ENCODE measurements at places on chromosomes 11 and 22.
A peak's percentile ranks its signal among the peaks of the same experiment; 100 is the strongest.

GRCh38 chr22:36027579-36027934 is 1.1 kb downstream of the RBFOX2 start:
- DNase-seq = no peak

DNA sequence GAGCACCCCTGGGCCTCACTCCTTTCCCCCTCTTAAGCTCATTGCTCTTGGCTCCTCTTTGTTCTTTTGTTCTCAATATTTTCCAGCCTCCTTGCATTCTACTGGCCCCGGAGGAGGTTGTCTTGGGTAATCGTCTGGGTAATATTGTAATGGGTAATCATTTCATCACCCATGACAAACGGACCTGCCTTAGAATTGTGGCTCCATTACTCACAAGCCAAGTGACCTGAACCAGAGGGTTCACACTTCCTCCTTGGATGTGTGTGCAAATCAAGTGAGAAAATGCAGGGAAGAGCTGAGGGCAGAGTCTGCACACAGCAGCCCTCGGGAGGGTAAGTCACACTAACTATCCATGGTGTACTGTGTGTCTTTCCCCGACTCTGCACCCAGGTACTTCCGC is 305.0 kb downstream of the BUD13 start:
- DNase-seq = no peak

DNA sequence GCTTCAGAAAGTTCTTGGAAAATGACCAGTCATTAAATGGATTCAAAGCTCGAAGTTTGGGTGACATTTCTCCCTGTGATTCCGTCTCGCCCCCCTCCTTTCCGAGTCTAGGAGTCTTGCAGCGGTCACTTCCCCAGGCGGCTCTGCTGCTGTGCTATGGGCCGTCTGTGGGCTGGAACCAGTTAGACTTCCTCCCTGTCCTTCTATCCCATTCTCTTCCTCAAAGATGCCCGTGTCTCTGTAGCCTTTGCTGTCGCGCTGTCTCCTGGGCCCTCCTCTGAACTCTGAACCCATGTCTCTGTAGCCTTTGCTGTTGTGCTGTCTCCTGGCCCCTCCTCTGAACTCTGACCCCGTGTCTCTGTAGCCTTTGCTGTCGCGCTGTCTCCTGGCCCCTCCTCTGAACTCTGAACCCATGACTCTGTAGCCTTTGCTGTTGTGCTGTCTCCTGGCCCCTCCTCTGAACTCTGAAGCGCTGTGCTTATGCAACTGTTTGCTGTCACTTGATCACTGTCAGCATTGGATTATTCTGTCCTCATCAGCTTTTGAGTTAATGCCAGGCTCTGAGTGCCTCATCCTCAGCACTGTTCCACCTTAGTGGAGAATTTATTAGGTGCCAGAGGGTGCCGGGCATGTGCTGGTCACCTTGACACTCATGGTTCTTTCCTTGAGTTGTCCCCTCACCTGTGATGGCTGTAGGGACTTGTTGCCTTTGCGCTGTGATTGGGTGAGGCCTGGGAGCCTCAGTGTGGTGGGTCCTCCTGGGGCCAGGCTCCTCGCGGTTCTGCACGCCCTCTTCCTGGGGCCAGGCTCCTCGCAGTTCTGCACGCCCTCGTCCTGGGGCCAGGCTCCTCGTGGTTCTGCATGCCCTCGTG is 173.3 kb downstream of the TBC1D22A start:
- DNase-seq = no peak

- DNase-seq = peak; percentile 80
These were observed 21.9 kb upstream of the SCN2B start for GRCh38 chr11:118198370-118198769.

GRCh38 chr11:106879832-106880546 is 138.3 kb downstream of the GUCY1A2 start:
- no peak for DNase-seq

GRCh38 chr11:12274558-12275197 is 102.7 kb upstream of the PARVA start:
- DNase-seq = no peak

- no peak for DNase-seq
These were observed 126.0 kb downstream of the SYN3 start for GRCh38 chr22:32932176-32932575.

DNA sequence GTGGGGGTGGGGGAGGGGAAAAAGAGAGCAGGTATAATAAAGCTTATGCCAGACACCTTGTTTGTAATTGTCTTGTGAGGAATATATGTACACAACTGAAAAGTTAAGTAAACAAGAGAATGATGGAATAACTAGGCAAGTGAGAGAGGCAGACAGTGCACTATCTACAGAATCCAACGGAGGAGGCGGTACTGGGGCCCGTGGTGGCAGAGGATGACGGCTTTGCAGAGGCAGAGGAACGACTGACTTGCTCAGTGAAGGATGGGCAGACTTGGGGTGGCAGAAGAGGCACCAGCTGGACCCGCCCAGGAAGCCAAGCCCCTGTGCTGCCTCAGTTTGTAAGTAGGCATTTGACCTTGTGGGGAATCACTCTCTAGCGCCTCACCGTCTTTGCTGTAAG is 297.6 kb downstream of the ST3GAL4 start:
- no peak for DNase-seq

- no peak for DNase-seq
These were observed 973.2 kb downstream of the NTM start for GRCh38 chr11:132343445-132344175.

- DNase-seq = no peak
These were observed 71.2 kb downstream of the CACNA1I start for GRCh38 chr22:39641660-39642310.

DNA sequence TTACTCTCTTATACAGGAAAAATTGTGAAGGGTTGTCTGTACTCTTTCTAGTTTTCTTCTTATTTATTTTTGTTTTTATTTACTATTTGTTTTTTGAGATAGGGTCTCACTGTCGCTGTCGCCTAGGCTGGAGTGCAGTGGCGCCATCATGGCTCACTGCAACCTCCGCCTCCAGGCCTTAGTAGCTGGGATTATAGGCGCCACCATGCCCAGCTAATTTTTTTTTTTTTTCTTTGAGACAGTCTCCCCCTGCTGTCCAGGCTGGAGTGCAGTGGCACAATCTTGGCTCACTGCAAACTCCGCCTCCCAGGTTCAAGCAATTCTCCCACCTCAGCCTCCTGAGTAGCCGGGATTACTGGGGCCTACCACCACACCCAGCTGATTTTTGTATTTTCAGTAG is 18.4 kb downstream of the CUL5 start:
- no peak for DNase-seq

DNA sequence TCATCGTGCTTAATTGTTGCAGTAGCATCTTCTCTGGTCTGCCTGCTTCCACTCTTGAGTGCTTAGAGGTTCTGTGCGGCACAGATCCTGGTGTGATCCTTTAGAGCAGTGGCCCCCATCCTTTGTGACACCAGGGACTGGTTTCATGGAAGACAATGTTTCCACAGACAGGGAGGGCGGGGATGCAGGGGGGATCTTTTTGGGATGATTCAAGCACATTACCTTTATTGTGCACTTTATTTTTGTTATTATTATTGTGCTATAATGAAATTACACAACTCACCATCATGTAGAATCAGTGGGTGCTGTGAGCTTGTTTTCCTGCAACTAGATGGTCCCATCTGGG is 76.8 kb upstream of the SHANK2 start:
- no peak for DNase-seq

DNA sequence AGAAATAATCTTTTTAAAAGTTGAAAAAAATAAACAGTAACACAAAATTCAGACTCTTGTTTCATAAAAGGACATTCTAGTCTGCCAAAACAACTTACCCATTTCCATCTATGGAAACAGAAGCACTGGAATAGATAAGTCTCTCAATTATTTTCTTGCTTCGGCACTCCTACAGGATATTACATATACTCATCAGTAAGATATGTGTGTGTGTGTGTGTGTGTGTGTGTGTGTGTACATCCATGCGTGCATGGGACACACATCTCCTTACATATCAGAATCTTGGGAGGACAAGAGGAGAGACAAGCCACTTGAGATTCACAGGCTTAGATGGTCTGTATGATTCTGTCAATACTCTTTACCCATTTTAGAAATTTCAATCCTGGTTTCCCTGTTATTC is 144.6 kb downstream of the ATG16L2 start:
- no peak for DNase-seq

DNA sequence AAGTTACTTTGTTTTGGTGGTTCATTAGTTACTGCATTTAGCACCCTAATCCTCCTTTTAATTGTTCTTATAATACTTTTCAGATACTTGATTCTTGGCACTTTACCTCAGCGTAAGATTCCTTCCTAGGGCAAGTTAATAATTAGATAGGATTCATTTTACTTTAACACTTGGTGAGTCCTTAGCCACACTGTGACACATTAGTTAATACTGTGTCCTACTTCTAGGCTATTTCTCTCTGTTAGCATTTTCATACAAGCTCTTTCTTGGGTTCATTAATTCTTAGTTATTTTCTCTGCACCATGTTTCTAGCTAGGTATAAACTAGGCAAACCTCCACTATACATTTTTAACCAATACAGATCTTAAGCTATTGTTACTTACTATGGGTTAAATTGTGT is 16.1 kb downstream of the OR5M3 start:
- DNase-seq = no peak

- no peak for DNase-seq
These were observed 1.1 kb upstream of the PLXNB2 start for GRCh38 chr22:50308597-50308935.

- no peak for DNase-seq
These were observed 17.4 kb downstream of the LUZP2 start for GRCh38 chr11:24514219-24514594.

DNA sequence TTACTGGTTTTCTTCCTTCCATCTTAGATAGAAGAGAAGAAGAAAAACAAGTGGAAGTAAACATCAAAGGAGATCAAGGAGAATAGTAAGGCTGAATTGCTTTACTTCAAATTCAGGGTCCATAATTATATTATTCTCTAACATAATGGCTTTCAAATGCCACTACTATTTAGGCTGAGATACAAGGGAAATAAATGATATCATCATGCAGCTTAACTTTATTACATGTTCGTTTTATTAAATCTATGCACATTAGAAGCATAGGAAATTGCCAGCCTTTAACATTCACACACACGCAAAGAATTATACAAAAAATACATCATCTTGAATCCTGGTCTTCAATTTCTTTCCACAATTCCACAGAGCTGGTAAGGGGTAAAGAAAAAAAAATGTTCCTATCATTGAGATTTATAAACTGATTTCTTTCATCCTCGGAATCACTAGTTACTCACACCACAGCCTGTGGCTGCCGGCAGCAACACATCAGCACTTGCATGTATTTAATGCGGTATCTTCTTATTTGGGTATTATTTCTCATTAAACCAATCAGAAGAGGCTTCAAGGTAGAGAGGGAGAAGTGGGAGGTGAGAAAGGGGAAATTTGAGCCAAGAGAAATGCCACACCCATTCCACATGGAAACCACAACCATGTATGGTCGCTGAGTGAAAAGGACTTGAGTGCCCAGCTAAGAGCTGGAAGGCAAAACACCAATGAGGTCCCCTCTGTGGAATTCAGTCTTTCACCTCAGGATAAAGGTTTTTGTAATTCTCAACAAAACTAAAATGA is 26.3 kb downstream of the SYTL2 start:
- no peak for DNase-seq

DNA sequence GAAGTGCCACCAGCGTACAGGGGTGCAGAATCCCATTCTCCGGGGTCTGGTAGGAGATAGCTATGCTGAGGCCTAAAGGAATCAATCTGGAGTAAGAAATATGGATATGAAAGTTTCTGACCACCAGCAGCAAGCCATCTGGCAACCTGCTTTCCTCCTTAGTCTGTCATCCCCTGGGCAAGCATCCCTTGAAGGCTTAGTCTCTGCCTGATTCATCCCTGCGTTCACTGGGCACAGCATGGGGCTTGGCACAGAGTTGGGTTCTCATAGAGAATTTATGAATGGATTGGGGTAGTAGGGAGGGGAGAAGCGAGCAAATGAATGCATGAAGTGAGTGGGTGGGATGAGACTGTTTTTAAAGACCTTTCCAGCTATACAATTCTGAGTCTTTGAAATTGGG is 85.8 kb upstream of the NARS2 start:
- DNase-seq = no peak

- DNase-seq = no peak
These were observed 10.1 kb upstream of the HTR3B start for GRCh38 chr11:113894421-113894996.

GRCh38 chr11:64094463-64095260 is 58.9 kb downstream of the FLRT1 start:
- DNase-seq = no peak

GRCh38 chr11:67495234-67496005 is 9.7 kb downstream of the PITPNM1 start:
- no peak for DNase-seq

Measured in CD4-positive, alpha-beta T cell treated with Interleukin-15 for 4 hours (primary cell).